ENCODE measurements at places on chromosomes 2 and 18. TPM values are rescaled to one million over a fixed set of nuclear protein-coding genes. Genes with fewer than 3 reads are reported as not detected.

DNA sequence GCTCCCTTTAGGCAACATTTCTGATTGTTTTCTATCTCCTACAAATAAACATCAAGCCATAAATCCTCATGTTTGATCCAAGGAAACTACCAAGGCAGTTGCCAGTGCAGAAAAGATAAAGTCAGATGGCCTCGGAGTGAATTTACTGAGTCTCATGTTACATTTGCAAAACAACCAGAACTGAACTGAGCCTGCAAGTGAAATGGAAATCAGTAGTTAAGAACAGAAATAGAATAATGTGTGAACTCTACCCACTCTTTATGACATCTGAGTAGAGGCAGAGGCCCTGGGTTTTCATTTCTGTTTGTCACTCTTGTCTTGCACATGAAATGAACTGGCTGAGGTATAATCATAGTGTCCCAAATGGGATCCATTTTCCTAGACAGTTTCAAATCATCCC lies 20.4 kb upstream of the DAPL1 start:
- no peak overlapping the region for H3K4me3 ChIP-seq
- no peaks in the 10 kb centered on the region for H3K27me3 ChIP-seq
- no peaks in the 10 kb centered on the region for H3K36me3 ChIP-seq

GRCh38 chr2:37604716-37605115 lies 66.7 kb downstream of the CDC42EP3 start:
- peaks cover 11% of the 10 kb centered on the region for H3K4me1 ChIP-seq
- H3K27me3 ChIP-seq, result no peaks in the 10 kb centered on the region
- H3K36me3 ChIP-seq, result no peaks in the 10 kb centered on the region

- no peak for DNase-seq
- H3K4me1 ChIP-seq, result peaks cover 6% of the 10 kb centered on the region
- H3K27me3 ChIP-seq, result no peaks in the 10 kb centered on the region
- no peak overlapping the region for H3K4me3 ChIP-seq
Observed at GRCh38 chr2:53960476-53960875, 10.3 kb downstream of the PSME4 start.

- peak; percentile 37 for DNase-seq
- H3K27ac ChIP-seq, result no peak overlapping the region
- H3K4me3 ChIP-seq, result no peak overlapping the region
- no peaks in the 10 kb centered on the region for H3K36me3 ChIP-seq
- H3K4me1 ChIP-seq, result no peaks in the 10 kb centered on the region
Observed at GRCh38 chr2:73291093-73291460, 2.3 kb downstream of the EGR4 start.

- H3K36me3 ChIP-seq, result no peaks in the 10 kb centered on the region
- no peak overlapping the region for H3K27ac ChIP-seq
- no peak overlapping the region for H3K4me3 ChIP-seq
- no peaks in the 10 kb centered on the region for H3K27me3 ChIP-seq
Observed at GRCh38 chr18:33711514-33711913, 133.5 kb downstream of the ASXL3 start.

- no peak for DNase-seq
- H3K4me3 ChIP-seq, result no peak overlapping the region
- no peak overlapping the region for H3K27ac ChIP-seq
- no peaks in the 10 kb centered on the region for H3K36me3 ChIP-seq
- H3K27me3 ChIP-seq, result no peaks in the 10 kb centered on the region
Observed at GRCh38 chr18:44715842-44716241, 35.2 kb downstream of the SETBP1 start.

The CABLES1 gene
- total RNA-seq, result 18.6 TPM

DNA sequence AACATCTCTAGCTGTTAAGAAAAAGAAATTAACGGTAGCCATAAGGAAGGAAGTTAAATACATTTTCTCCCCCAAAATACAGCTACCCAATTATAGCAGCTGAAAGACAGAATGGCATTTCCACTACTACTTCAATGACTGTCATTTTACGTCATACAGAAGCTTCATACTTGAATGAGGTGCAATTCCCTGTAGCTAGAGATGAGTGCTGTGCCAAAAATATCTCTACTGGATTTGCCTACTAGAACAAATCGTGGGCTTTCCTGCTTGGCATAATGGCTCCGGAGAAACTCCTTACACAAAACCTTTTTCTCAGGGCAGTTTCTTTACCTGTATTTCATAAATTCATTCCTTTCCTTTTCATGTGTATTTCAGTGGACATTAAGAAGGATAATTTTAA lies 36.3 kb upstream of the NRXN1 start:
- no peak for DNase-seq
- H3K36me3 ChIP-seq, result no peaks in the 10 kb centered on the region
- no peaks in the 10 kb centered on the region for H3K27me3 ChIP-seq
